ENCODE measurements at places on chromosomes 2 and 18. TPM values are rescaled to one million over a fixed set of nuclear protein-coding genes. Genes with fewer than 3 reads are reported as not detected.

TGFA gene
- total RNA-seq = under 0.01 TPM

PRKAG3 gene
- 9.9 TPM for total RNA-seq

GAREM2 gene
- total RNA-seq = 1.0 TPM

MAPK4 gene
- total RNA-seq = 5.7 TPM

C1QL2 gene
- total RNA-seq = not detected

IL36B gene
- total RNA-seq = not detected
